ENCODE measurements at places on chromosomes 7 and 10. TPM values are rescaled to one million over a fixed set of nuclear protein-coding genes. Genes with fewer than 3 reads are reported as not detected.

DNA sequence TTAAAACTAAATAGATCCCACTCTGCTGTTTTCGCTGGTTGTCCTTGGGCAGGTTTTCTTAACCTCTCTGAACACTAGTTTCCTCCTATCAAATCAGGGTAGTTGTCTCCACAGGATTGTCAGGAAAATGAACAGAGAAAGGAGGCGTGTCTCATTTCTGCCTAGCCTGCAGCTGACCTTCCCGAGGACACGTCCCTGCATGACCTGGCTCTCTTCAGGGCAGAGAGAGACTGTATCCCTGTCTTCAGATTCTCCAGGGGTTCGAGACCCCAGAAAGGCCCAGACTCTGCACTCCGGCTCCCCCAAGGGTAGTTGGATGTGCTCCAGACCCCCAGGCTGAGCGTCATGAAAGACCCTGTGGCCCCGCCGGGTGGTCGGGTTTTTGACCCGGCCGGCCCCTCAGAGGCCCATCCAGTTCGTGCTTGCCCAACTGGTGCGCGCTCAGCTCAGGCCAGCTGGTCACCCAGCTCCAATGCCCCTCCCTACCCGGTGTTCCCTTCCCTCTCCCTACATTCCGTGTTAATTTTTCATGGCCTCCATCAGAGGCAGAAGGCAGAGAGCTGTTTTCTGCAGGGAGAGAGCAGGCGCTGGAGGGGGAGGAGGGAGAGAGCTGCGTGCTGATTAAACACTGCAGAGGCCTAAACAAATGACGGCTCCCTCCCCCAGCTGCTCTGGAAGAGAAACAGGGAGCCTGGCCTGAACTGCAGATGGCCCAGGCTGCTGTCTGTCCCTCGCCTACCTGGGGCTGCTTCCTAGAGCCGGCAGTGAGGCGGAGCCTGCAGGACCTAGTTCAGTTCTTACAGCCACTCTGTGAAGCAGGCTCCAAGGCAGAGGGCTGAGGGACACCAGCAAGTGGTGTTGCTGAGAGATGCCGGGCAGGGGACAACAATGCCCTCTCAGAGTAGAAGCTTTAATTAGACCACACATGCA lies 86.2 kb upstream of the PPIF start:
- H3K27me3 ChIP-seq = no peaks in the 10 kb centered on the region
- peaks cover 5% of the 10 kb centered on the region for H3K4me1 ChIP-seq
- no peak for DNase-seq
- no peak overlapping the region for H3K4me3 ChIP-seq
- H3K27ac ChIP-seq = no peak overlapping the region

DNA sequence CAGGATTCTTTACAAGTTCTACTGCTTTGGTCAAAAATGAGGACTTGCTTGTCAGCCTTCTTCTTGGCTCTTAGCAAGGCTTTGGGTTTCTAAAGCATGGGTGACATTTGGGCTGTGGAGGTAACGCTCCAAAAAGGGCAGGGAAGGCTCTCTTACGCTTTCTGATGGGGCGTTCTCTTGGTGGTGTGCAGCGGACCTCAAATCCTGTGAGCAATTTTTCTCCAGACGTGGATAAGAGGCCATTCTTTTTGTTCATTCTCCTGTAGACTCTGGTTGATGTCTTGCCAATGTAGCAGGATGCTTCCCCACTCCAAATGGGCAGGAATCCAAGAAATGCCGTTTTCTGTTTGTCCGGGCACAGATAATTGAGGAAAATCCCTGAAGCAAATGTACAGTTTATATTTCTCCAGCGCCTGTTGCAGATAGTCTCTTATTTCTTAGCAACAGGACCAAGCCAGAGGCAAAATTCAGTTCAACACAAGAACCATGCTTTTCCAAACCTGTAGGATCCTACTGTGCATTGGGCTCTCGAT lies 138.4 kb upstream of the NFE2L3 start:
- H3K27me3 ChIP-seq = peaks cover 15% of the 10 kb centered on the region
- no peaks in the 10 kb centered on the region for H3K4me1 ChIP-seq
- no peak overlapping the region for H3K27ac ChIP-seq

GRCh38 chr10:19245889-19246752 lies 197.5 kb downstream of the MALRD1 start:
- no peak for DNase-seq
- no peaks in the 10 kb centered on the region for H3K27me3 ChIP-seq
- H3K27ac ChIP-seq = no peak overlapping the region
- no peak overlapping the region for H3K4me3 ChIP-seq
- H3K36me3 ChIP-seq = no peaks in the 10 kb centered on the region
- H3K4me1 ChIP-seq = no peaks in the 10 kb centered on the region

Gene SLC12A9
- total RNA-seq = 14.6 TPM

Gene SPDYE8
- not detected for total RNA-seq

Gene FKBP6
- total RNA-seq = not detected
